ENCODE measurements at places on chromosomes 12 and 14.
A peak's percentile ranks its signal among the peaks of the same experiment; 100 is the strongest.

- no peak for DNase-seq
Observed at GRCh38 chr14:28751467-28752058, 15.0 kb upstream of the FOXG1 start.

DNA sequence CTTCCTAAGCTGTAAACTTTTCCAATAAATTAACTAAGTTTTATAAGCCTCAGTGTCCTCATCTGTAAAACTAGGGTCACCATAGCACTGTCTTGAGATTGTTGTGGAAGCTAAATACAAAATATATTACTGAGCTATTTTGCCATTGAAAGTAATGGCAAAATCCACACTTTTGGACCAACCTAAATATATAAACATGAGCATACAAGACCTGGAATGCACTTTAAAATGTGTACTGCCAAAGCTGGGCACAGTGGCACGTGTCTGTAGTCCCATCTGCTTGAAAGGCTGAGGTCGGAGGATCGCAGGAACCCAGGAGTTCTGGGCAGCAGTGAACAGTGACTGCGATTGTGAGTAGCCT is 29.8 kb upstream of the SINHCAF start:
- no peak for DNase-seq

DNA sequence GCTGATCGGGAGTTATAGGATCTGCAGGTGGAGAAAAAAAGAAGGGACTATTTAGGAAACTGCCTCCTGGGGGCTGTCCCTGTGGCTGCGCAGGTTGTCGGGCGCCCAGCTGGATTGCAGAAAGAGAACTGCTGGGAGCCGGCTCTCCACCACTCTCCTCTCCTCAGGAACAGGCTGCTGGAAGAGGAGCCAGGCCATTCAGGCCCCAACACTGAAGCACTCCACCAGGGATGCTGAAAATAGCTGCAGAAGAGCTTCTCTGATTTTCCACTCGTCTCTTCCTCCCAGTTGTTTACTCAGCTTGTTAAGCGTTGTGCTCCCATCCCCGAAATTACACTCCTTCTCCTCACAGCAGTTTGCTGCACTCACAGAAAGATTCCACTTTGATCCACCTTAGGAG is 347.3 kb downstream of the GLT1D1 start:
- DNase-seq: no peak

- DNase-seq: no peak
Observed at GRCh38 chr14:27040552-27040951, 442.7 kb upstream of the NOVA1 start.

DNA sequence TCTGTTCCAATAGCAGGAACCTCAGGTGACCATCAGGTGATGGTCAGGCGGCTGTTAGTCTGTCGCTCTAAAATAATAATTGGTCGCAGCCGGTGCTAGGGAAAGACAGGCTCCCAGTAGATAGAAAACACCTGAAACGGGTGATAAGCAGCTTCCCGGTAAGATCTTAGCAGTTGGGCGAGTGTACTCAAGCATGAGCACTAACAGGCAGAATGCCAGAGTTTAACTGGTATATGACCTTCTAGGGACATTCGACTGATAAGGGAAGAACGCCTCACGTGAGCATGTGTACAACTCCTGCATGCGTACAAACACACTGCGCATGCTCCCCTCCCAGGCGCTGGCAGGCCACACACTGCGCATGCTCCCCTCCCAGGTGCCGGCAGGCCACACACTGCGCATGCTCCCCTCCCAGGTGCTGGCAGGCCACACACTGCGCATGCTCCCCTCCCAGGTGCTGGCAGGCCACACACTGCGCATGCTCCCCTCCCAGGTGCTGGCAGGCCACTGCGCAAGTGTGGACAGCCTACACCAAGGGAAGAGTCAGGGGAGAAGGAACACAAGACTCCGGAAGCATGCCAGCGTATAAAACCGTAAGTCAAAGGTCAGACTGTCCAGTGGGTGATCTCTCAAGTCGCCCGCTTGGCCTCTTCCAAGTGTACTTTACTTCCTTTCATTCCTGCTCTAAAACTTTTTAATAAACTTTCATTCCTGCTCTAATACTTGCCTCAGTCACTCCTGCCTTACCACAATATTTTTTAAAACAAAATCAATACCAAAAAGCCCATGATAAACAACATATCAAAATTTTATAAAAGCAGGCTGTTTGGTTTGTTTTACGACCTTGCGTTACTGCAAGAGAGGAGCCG is 24.5 kb downstream of the GPRC5D start:
- peak; percentile 83 for DNase-seq

- no peak for DNase-seq
Observed at GRCh38 chr14:68014771-68015170, 195.2 kb downstream of the RAD51B start.

DNA sequence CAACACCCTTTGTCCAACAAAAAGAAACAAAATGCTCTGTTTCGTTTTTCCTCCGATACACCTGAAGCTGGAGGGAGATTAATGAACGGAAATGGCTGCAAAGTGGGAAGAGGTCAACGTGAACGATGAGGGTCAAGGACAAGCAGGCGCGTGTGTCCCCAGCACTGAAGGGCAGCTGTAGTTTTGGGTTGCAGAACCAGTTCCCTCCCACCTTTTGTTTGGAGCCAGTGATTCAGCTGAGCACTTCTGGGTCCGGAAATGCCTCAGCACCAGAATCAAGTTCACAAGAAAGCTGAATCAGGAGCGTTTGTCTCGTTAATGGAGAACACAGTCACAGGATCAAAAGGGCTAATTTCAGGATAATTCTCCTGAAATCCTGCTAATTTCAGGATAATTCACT is 51.1 kb upstream of the PWP1 start:
- DNase-seq: no peak

- DNase-seq: no peak
Observed at GRCh38 chr14:63535918-63536317, 7.3 kb downstream of the PPP2R5E start.

DNA sequence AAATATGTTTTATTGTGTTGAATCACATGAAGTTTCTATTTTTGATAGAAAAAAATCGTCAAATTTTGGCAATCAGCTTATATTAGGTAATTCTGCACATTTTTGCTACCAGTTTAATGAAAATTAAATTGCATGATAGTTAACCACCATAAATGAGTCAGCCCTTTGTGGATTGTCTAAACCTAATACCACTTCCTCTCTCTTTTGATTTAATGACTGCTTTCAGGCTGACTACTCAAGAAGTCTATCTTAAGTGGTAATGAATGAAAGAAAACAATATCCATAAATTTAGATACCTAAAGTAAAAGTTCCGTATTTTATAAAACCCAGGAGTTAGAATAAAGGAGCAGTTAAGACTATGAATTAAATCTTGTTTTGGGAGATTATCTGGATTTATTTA is 450.5 kb downstream of the TMEM117 start:
- no peak for DNase-seq

DNA sequence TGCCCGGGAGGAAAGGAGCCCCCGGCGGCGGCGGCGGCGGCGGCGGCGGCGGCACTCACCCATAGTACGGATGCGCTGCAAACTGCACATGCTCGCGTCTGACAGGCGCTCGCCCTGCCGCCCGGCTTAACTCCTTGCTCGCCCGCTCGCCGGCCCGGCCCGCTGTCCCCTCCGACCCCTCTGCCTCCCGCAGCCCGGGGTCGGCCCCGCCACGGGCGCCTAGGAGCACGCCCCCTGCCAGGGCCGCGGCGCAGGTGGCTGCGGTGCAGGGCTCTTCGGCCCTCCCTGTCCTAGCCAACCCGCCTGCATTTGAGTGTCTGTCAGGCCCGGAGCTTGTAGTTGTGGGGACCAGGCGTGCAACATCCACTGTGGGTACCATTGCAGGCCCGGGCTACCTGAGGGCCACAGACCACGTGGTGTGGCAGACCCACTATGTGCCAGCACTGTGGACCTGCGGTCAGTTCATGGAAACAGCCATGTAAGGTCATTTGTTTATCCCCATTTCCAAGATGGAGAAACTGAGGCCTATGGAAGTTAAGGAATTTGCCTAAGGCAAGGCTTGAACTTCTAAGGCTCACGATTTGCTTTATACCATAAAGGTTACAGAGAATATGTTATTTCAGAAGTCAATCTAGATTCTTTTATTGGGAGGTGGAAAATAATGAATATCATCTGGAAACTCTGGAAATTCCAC is 17.6 kb upstream of the PLEKHH1 start:
- DNase-seq: no peak

DNA sequence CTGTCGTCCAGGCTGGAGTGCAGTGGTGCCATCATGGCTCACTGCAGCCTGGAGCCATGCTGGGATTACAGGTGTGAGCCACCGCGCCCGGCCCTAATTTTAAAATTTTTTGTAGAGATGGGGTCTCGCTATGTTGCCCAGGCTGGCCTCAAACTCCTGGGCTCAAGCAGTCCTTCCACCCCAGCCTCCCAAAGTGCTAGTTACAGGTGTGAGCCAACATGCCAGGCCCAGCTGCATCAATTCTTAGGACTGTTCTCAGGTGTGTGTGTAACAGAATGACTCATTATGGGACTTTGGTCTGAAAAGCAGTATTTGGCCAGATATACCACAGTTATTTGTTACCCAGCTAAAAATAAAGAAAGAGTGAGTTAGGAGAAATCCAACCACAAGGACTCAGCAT is 17.4 kb downstream of the LETMD1 start:
- no peak for DNase-seq

DNA sequence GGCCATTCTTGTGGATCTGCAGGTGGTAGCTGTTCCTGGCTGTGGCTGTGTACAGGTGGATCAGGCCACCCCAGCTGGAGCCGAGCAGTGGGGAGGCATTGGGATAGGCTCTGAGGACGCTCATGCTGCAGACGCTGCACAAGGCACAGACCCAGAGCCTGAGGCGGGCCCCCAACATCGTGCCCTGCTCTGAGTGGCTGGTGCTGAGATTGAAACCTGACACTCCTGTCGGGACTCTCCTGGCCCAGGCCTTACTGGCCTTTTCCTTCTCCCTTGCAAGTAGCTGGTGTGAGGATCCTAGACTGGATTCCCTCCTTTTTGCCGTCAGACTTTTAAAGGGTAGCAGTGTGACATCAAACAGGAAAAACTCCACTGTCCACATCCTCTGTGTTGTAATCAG is at the start of gene FGF23:
FGF23 (minus strand) TSS at position 308 of the 400 bp plus-strand sequence; CDS start at position 178, 130 bp downstream.
- DNase-seq: no peak

- no peak for DNase-seq
Observed at GRCh38 chr12:112182499-112182898, 57.1 kb downstream of the TRAFD1 start.

- DNase-seq: no peak
Observed at GRCh38 chr14:31567655-31568054, 6.5 kb downstream of the NUBPL start.

DNA sequence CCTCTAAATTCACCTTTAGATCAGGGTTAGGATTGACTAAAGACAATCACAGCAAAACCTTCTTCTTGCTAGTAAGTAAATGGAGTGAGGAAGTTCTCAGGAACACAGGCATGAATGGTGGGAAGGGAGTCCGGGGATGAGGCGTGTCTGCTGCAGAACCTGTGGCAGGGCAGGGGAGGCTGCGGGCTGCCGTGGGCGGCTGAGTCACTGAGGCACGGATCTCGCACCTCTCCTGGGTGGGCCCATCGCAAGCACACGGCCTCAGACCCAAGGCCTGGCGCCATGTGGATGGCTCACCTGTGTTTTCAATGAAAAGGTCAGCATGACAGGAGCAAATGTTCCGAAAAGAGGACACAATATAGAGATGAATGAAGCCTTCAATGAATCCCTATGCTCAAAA is 85.4 kb downstream of the PIWIL1 start:
- DNase-seq: no peak

DNA sequence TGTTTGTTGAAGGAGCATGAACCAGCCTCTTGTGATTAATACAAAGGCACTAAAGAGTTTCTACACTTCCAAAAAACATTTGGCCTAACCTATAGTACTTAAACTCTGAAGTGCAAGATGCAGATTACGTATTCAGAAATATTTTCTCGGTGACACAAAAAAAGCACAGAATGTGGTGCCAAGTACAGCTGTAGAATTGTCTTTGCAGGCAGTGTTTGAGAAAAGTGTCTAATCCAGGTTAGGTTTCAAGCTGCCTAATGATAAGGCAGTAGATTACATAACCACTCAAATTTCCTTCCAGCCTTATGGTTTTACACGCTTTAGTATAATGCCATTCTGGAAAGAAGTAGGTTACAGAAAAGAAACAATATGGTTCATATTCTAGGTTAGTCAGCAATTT is 205.2 kb downstream of the KLHL28 start:
- DNase-seq: no peak

DNA sequence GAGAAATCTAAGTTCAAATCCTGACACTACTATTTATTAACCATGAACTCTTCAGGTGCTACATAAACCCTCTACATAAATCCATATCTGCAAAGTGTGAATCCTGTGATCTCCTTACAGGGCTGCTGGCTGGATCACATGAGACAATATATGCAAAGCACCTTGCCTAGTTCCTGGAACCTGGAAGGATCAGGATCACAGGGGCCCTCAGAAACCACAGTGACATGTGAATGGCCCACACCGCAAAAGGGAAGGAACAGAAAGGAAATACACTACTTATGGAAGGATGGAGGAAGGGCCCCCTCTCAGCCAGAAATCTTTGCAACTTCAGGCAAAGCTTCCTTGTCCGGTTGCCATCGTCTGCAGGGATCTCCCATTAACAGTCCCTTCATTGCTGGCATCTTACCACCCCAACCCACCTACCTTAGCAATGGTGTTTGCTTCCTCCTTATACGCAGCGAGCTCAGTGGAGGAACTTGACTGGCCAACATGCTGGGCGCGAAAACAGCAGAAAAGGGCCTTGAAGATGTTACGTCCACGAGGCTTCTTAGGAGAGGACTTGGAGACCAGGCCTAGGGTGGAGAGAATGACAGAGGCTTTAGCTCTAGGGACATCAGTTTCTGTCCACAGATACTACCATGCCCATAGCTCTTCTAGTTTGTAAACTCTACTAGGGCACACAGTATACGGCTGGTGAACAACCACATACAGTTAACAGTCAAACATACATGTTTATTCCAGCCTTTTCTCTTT is 10.7 kb upstream of the AVIL start:
- no peak for DNase-seq

DNA sequence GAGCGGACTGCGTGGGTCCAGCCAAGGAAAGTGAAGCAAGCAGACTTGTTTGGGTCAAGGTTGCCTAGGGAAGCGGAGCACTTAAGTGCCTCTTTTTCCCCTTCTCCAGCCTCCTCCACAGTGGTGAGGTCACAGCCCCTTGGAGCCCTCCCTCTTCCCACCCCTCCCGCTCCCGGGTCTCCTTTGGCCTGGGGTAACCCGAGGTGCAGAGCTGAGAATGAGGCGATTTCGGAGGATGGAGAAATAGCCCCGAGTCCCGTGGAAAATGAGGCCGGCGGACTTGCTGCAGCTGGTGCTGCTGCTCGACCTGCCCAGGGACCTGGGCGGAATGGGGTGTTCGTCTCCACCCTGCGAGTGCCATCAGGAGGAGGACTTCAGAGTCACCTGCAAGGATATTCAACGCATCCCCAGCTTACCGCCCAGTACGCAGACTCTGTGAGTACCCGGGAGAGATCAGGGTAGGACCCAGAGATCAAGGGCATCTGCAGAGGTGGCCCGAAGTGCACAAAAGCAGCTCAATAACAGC is at the start of gene TSHR:
TSHR (plus strand) TSS at position 206 of the 526 bp plus-strand sequence; CDS start at position 266, 60 bp downstream.
- no peak for DNase-seq

GRCh38 chr12:24861766-24862540 is 86.9 kb downstream of the BCAT1 start:
- no peak for DNase-seq

GRCh38 chr14:100711493-100711892 is 15.2 kb upstream of the DLK1 start:
- no peak for DNase-seq

- DNase-seq: no peak
Observed at GRCh38 chr14:24300326-24300980, 803 bp downstream of the NOP9 start.

Measured in hematopoietic multipotent progenitor cell treated with erythropoietin and hydrocortisone succinate and interleukin-3 and kit ligand, for 17 days (in vitro differentiated cells).